ENCODE measurements at places on chromosomes 7 and 10.

DNA sequence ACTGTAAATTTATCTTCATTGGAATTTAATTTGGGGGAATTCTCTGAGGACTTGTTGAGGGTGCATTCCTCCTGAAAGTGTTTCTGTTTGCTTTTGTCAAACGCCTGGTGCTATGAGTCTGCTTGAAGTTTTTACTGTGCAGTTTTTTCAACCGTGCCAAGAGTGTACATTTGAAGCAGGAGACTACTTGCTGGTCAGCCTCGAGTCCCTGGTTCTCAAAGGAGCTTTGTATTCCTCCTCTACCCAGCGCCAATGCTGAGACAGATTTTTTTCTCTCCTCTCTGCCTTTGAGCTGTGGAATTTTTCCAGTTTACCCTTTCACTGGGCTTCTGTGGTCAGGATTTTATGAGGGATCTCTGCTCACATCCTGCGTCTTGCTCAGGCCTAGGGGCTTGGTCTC lies 62.1 kb downstream of the NPY start:
- no peak for DNase-seq

GRCh38 chr7:154907651-154908620 lies 95.0 kb downstream of the PAXIP1 start:
- no peak for DNase-seq

DNA sequence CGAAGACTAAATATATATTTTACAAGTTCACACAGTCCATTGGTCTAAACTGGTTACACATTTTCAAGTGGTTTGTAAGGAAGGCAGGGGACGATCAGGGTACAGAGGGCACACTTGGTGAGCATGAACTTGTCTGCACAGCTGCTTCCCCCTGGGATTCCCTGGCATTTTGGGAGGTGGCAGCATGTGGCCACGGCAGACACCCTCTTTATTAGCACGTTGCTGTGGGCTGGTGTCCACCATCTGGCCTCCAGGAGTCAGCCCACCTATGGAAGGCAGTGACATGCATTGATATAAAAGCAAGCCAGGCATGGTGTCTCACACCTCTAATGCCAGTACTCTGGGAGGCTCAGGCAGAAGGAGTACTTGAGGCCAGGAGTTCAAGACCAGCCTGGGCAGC lies 350.2 kb downstream of the TYW1 start:
- DNase-seq: no peak

DNA sequence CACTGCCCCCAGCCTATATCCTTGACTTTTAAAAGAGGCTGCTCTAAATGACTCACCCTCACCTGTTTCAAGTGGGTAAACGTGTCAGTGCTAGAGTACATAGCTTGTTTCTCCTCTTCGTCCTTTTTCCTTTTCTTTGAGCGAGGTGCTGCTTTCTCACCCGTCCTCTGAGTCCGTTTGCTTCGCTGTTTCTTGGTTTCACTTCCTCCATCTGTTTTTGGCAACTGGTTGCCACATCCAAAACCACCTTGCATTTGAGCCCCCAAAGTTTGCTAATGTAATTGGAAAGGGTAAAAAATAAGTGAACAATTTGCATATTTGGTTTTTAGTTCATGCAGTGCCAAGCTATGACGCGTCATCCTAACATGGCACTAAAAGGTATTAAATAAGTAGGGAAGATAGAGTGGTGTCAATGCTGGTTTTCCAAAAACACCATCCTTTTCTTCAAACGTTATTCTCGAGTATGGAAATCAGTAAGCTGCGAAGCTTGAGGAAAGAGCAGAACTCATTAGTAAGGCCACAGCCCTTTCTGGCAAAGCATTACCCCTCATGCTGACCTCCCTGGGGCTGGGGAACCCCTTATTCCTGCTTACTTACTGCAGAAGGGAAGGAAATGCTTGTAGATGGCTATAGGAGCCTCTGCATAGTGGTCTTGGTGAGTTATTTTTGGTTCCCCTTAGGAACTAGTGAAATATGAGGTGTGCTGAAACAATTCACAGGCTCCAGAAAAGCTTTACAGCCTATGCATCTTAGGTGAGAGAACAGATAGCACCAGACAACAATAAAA lies 133.5 kb downstream of the GALNT11 start:
- DNase-seq: no peak

GRCh38 chr7:45980973-45981372 lies 59.9 kb upstream of the IGFBP3 start:
- DNase-seq: no peak

GRCh38 chr10:75234683-75235374 lies 928 bp downstream of the COMTD1 start:
- DNase-seq: peak; percentile 13

DNA sequence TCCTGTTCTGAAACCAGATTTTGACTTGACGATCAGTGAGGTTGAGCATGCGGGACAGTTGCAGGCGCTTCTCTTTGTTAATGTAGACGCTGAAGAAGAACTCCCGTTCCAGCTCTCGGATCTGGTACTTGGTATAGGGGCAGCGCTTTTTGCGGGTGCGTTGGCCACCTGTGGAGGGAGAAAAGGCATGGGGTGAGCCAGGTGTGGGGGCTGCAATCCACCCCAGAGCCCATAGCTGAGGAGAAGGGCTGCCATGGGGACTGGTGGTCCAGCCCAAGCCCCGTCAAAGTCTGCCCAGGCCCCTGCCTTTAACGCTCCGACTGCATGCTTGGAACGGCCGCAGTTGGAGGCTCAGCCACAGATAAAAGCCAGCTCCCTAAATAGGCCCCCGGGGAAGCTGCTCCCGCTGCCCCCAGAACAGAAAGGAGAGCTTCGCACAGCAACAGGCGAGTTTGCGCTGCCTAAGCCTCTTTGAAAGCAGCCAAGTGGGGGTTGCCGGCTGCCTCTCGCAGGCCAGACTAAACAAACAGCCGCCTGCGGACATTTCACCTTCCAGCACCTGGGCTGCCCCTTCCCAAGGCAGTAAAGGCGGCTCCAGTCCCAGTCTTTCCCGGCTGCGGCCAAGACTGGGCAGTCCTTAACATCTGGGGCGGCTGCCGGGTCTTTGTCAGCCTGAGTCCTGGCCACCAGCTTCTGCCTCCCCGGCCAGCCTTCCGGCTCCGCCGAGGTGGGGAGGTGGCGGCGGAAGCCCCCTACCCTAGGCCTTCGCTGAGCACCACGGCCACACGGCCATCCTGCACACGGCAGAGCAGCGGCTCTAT lies 2.0 kb downstream of the HOXA11 start:
- DNase-seq: no peak

DNA sequence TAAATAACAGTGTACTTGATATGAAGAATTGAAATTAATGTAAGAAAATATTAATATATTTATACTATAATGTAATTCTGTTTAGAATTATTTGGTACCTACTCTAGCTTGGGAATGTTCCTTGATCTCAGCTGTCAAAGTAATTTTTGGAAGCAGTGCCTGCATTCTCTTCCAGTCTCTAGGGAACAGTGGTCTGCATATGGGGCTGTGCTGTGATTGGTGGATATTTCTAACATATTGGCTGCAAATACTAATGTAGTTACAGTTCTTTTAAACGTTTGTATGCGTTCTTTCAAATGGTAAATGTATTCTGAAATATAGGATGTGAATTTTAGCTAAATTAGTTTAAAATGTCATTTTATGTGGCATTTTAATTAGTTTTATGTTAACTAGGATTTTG lies 87.2 kb downstream of the PHF14 start:
- DNase-seq: no peak

- DNase-seq: no peak
Measured at GRCh38 chr7:132084776-132085388, 491.4 kb downstream of the PLXNA4 start.

- DNase-seq: no peak
Measured at GRCh38 chr7:49398236-49398635, 375.2 kb upstream of the VWC2 start.

DNA sequence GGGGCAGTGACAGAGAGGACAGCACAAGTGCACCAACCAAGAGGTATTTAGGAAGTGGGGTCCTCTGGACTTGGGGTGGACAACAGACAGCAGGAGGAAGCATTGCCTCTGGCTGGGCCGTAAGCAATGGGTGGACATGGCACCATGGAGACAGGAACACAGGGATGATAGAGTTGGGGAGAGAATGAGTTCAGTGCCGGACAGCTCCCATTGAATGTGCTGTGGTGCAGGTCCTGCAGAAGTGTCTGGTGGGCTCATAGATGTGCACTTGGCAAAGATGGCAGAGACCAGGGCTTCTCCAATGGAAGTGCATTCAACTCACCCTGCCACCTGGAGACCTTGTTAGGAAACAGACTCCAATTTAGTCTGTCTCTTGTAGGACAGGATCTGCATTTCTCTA lies 341.5 kb upstream of the ZMIZ1 start:
- DNase-seq: no peak

DNA sequence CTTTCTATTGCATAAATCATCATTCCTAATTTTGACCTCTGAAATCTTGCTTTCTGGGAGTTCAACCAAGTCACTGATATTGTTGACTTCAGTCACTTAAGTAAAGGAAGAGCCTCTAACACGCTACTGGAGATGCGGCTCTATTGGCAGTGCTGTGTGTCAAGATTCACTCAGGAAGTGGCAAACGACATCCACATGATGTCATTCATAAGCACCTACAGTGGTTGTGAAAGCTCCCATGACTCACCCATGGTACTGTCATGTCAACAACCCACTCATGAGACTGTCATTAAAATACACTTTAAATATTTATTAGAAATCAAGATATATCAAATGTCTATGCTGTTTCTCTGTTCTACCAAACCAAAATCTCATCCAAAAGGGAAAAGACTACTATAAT lies 52.5 kb upstream of the LHFPL3 start:
- peak; percentile 10 for DNase-seq

- DNase-seq: no peak
Measured at GRCh38 chr7:134042307-134042706, 84.8 kb upstream of the LRGUK start.

GRCh38 chr10:65135508-65135907 lies 1614.3 kb downstream of the REEP3 start:
- DNase-seq: no peak

DNA sequence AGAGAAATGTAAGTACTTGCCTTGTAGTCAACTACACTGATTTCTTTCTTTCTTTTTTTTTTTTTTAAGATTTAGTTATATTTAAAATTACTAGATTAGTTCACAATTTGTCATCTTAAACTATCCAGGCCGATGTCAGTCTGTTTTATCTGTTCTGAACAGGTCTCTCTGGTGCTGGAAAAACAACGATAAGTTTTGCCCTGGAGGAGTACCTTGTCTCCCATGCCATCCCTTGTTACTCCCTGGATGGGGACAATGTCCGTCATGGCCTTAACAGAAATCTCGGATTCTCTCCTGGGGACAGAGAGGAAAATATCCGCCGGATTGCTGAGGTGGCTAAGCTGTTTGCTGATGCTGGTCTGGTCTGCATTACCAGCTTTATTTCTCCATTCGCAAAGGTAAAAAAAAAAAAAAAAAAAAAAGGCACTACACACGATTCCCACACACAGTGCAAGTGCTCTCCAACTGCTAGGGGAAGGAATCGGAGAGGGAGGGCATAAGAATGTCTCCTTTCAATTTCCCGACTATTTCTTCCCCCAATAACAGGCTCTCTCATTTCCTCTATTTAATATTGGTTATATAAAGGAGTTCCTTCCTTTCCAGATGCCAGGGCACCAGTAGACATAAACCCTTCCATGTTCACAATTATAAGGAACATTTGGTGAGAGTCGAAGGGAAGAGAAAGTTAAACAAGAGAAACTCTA lies 53.4 kb downstream of the PAPSS2 start:
- DNase-seq: no peak

GRCh38 chr7:71594736-71595135 lies 462.8 kb downstream of the GALNT17 start:
- no peak for DNase-seq

DNA sequence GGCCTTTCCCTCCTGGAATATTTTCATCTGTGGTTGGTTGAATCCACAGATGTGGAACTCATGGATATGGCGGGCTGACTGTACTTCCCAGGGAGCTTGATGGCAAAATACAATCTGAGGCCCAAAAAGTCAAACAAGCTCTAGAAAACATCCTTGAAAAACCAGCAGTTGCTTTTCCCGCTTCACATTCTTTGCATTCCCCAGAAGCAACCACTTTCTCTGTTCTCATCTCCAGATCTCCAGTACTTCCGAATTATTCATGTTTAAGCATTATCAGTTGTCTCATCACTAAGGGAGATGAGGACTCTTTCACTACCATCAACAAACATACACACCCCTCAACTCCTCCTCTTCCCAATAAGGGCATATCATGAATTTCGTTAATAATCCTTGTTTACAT lies 55.3 kb downstream of the KIF5B start:
- no peak for DNase-seq
